ENCODE measurements at places on chromosomes 11 and 22.
A peak's percentile ranks its signal among the peaks of the same experiment; 100 is the strongest.

GRCh38 chr11:62233730-62234129, 8.3 kb upstream of the SCGB1D2 start:
- no peak for DNase-seq

GRCh38 chr22:39367035-39367434, 17.2 kb downstream of the SYNGR1 start:
- no peak for DNase-seq

DNA sequence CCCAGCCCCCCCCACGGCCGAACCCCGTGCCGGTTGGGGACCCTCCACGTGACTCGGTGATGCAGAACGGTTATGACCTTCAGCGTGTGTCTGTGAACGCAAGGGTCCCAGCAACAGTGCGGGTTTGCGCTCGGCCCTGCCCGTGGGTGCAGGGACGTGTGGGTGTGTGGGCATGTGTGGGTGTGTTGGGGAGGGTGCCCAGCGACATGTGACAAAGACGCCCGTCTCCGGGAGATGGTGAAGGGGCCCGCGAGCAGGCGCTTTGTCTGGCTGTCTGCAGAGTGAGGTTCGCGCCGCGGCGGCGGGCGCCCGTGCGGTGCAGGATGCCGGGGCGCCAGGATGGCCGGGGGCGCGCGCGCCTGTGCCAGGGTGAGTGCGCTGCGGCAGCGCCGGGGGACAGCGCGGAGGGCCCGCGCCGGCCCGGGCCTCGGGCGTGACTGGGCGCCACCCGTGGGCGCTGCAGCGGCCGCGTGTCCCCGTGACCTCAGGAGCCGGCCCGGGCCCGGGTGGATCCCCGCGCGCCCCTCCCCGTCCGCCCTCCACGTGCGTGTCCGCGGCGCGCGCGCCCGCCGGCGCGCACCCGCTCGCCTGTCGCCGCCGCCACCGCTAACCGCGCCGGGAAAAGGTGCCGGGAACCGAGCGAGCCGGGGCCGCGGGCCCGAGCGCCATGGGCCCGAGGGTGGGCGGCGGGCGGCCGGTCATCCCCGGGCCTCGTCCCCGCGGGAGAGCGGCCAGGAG, at the start of gene LRFN4:
TSS of gene LRFN4 (plus strand) at position 569 of the 738 bp plus-strand sequence. CDS start 681 bp downstream, outside the sequence.
- peak; percentile 35 for DNase-seq

DNA sequence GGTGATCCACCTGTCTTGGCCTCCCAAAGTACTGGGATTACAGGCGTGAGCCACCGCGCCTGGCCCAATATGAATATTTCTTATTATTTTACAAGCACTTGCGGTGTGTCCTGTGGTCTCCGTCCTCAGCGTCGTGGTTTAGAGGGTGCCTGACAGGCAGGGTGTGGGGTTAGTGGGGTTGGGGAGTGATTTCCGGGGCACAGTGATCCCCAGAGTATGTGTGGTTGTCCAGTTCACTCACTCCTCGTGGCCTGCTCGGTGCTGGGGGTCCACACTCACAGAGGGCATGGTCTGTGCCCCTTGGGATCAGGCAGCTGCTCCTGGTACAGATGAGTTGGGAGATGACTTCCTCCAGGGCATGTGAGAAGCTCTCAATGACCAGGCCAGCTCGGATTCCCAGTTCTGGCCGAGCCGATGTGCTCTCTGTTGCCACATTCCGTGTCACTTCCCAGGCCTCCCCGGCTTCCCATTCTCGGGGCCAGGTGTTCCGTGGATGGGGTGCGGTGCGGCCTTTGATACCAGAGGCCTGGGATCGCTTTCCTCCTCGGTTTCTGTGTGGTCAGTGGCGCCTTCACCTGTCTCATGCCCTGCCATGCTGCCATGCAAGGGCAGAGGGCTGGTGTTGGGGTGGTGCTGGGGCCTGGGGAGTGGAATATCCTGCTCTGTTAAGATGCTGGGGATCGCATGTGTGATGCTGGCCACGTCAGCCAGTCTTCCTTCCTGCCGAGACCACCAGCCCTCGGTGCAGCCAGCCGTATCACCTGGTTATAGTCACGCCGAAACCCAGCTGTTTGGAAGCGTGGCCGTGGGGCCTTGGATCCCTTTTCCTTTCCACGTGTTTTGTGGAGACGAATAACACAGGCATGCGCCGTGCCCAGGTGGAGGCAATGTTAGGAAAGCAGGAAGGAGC, 39.6 kb downstream of the PARVB start:
- no peak for DNase-seq

DNA sequence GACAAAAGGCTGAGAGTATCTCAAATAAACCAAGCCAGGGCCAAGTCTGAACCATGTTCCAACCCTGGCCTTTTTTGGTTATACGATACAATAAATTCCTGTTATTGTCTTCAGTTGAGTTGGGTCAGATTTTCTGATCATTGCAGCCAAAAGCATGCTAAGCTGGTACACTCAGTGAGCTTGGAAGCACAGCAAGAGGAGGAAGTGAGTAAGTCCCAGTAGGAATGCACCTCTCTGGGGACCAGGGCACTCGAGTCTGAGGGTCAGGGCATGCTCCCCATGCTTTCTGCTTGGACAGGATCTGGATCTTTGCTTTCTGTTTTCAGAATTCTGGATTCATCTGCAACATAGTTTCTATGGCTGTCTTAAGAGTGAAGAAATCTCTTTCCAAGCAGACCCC, 73.1 kb downstream of the TMPRSS5 start:
- DNase-seq: no peak

- no peak for DNase-seq
These were observed 22.9 kb downstream of the ZBTB16 start for GRCh38 chr11:114082415-114082748.

GRCh38 chr22:22182218-22182989, 62.2 kb upstream of the VPREB1 start:
- DNase-seq: no peak

Measured in CD4-positive, alpha-beta T cell (primary cell).